ENCODE measurements at places on chromosomes 12 and 14. TPM values are rescaled to one million over a fixed set of nuclear protein-coding genes. Genes with fewer than 3 reads are reported as not detected.

Gene SYNE3
- total RNA-seq, result 15.6 TPM

Gene KCNH5
- total RNA-seq, result not detected

DNA sequence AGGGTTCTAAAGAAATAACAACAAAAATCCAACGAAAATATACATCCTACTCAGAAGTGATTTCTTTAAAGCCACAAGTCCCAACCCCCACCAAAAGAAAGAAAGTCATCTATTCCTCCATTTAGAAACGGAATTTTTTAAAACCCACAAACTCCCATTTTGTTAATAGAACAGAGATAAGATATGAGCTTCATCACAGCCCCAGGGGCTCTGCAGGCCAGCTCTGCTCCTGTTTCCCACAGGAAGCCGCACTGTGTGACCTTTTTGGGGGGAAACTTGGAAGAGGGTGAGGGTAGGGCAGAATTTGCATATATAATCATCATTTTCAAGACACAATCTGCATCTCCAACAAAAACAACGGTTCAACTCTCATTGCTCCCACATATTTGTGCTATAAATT is 2.8 kb downstream of the FBXL14 start:
- no peak for DNase-seq

DNA sequence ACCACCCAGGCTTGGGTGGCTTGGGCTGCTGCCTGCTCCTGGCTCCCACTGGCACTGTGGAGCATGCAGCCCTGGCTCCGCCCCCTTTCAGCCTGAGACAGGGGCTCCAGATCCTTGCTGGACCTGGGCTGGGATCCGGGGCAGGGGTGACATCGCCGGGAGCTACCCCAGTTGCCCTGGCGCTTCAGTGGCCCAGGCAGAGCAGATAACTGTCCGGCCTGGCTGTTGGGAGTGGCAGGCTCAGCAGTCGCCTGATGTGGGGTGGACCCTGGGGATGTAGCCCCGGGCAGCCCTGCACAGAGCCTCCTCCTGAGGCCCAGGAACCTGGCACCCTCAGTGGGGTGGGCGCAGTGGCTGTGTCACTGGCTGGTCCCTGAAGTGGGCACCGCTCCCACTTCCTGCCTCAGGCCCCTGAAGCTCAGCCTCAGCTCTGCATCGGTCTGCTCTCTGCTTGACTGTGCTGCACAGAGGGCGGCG is 57.9 kb downstream of the FUT8 start:
- DNase-seq, result no peak

DNA sequence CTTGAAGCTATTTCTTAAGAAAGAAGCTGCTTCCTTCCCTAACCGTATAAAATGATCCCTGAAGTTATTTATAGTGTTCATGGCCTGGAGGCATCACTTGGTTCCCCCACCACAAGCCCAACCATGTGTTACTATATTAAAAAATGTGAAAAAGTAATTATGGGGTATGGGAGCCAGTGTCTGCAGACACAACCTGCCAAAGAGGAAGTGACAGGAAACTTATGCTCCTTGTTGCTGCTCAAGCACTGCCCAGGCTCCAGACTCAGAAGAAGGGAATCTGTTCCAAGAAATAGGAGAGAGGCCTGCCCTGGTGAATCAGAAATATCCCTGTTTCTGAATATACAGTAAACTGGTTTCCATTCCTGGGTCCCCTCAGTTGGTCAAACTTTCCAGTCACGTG is 217.2 kb upstream of the BMP4 start:
- DNase-seq, result peak; percentile 47

DNA sequence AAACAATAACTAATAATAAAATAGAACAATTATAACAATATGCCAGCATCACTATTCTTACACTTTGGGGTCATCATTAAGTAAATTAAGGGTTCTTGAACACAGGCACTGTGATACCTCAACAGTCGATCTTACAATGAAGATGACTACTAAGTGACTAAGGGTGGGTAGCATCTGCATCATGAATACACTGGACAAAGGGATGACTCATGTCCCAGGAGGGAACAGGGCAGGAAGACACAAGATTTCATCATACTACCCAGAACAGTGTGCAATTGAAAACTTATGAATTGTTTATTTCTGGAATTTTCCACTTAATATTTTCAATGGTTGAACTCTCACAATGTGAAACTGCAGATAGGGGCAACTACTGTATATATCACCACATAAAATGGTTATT is 19.7 kb downstream of the TSPAN19 start:
- no peak for DNase-seq

DNA sequence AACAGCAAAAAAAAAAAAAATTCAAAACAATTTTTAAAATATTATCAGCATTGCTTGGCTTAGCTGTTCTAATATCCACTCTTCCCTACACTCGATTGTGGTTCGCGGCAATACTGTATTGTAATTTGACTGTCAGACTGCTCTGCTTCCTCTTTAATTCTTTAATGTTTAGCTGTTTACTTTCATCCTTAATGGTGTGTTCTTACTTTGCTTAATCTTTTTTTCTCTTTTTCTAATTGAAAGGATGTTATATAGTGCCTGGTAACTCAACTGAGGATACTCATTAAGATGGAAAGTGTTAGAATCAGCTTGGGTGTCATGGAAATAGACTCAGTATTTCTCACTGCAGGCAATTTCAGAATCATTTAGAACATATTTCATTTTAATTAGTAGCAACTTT is 2.0 kb downstream of the ANO4 start:
- DNase-seq, result no peak

DNA sequence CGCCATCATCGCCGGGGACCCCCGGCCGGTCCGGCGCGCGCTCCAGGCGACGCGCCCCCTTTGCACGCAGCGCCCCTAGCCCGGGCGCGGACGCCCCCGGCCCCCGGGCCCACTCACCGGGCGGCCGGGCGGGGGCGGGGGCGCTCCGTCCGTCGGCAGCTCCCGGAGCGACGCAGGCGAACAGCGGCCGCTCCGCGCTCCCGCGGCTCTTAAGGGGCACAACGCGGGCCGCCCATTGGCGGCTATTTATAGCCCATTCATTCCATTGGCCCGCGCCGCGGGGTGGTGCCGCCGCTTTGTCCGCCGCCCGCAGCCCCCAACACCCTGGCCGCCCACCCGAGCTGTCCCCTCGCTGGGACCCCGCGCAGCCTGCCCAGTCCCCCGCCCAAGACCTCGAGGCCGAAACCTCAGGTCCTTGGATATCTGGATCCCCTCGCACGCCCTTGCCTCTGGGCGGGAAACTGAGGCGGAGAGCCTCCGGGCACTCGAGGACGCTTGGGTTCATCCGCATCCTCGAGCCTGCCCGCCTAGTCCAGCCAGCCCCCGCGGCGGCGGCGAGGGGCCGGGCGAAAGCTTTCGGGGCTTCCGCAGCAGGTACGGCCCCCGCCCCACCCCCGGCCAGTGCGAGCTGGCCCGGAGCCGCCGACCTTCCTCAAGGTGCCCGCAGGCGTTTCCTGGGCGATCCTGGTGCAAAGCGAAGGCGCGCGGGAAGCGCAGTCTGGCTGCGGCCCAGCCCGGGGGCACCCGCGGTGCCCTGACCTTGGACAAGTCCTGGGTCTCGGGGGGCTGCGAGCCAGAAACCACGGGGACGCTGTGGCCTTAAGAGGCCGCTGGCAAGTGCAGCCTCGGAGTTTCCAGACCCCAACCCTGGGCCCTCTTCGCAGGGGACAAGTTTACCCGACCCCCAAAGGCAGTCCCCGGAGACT is at the start of gene CKB:
TSS of gene CKB (minus strand) at position 182 of the 926 bp plus-strand sequence. CDS start 337 bp downstream, outside the sequence.
- peak; percentile 79 for DNase-seq

GRCh38 chr14:71753126-71753830 is 179.0 kb upstream of the RGS6 start:
- peak; percentile 96 for DNase-seq

Measured in stomach (tissue), 19 donors.